ENCODE measurements at places on chromosomes 5 and 9.

- no peak for DNase-seq
These were observed 127.7 kb upstream of the ANKRD55 start for GRCh38 chr5:56360816-56361215.

- DNase-seq, result no peak
These were observed 109.9 kb downstream of the TMEM174 start for GRCh38 chr5:73282923-73283322.

- no peak for DNase-seq
These were observed 335.3 kb upstream of the ADAMTS16 start for GRCh38 chr5:4804691-4805360.

GRCh38 chr5:34582371-34582770 is 73.8 kb upstream of the RAI14 start:
- DNase-seq, result no peak

- no peak for DNase-seq
These were observed 743 bp downstream of the NR3C1 start for GRCh38 chr5:143402553-143403333.

DNA sequence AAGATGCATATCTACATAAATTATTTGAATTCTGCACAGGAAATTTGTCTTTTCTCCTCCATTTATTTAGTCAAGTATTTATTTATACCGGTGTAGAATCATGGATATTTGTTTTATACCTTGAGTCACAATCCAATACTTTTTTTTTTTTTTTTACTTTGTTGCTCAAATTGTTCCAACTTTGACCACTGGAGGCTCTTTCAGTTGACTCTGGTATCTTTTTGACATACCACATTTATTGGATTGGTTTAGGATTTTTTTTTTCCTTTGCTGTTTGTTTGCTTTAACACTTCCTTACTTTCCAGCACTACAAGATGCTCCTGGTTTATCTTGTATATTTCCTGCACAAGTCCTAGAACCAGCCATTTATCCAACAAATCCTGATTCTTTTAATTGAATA is 543.1 kb upstream of the RIOK2 start:
- DNase-seq, result no peak

DNA sequence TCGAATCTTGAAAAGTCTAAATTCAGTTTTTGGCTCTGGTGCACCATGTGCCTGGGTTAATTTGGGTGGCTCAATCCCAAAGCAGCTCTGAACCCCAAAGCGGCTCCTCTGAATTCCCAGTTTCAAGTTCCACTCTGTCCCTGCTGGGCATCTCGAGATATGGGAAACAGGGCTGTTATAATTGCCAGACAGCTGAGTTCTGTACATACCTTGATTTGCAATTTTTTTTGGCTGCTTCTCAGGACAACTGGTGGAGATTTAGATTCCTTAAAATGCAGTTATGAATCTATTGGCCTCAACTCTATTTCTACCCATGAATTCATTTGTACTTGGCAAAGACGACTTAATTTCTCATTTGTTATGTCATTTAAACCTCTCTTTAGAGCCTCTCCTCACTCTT is 808.5 kb downstream of the TLE4 start:
- no peak for DNase-seq
